ENCODE measurements at places on chromosomes 2 and 18.

- no peak for DNase-seq
These were observed 117.7 kb downstream of the GPD2 start for GRCh38 chr2:156553714-156554442.

- no peak for DNase-seq
These were observed 207.6 kb downstream of the ANAPC1 start for GRCh38 chr2:111676291-111676822.

DNA sequence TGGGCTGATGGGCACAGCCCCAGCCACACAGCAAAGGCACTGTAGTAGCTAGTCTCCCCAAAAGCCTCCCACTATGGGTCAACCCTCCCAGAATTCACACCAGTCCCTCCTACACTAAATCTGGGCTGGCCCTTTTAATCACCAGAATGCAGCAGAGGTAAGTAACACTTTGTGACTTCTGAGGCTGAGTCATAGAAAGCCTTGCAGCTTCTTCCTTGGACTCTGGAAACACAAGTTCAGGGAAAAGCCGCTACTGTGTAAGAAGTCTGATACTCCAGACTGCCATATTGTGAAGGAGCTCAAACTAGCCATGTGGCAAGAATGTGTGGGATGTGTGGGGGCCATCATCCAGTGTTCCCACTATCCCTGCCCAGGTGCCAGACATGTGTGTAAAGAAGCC lies 19.0 kb upstream of the SIX2 start:
- DNase-seq, result no peak

- DNase-seq, result no peak
These were observed 26.0 kb upstream of the RPL31 start for GRCh38 chr2:100976061-100976460.

- DNase-seq, result no peak
These were observed 42.4 kb upstream of the TACR1 start for GRCh38 chr2:75241696-75242095.

DNA sequence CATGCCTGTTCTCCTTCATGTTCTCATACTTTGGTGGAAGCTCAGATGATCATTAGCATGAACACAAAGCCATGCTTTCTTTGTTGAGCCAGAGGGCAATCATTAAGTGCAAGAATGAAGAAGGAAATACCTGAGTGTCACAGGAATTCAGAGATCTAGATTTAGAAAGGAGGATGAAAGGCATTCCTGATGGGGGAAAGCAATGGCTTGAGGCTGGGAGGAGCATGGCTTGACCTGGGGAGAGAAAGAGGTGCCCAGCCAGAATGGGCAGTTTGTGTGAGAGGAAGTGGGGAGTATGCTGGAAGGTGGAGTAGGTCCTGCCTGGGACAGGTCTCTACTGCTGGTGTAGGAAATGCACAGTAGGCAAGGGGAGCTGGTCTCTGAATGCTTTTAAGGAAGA lies 35.1 kb downstream of the SLC4A3 start:
- no peak for DNase-seq

Measured in NCI-H1930 (cell line).